Left lobe of liver (tissue), 2 donors: ENCODE measurements at places on chromosomes 5 and 9. TPM values are rescaled to one million over a fixed set of nuclear protein-coding genes. Genes with fewer than 3 reads are reported as not detected.

- DNase-seq, result no peak
Observed at GRCh38 chr5:7955476-7955875, 86.5 kb downstream of the MTRR start.

DNA sequence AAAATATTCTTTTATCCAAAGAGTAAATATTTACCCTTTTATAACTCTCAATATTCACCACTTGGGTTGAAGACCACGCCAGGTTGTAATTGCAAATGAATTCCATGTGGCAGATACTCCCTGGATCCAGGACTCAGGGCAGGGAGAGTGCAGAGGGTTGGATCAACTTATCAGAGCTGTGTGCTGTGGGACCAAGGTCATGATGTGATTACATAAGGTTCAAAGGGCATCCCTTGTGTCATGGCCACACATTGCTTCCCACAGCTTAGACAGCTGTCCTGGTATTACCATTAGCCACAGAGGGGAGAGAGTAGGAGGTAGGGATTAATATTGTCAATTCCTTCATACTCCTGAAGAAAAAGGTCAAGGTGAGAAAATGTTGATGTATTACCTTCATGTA lies 133.9 kb downstream of the JAKMIP2 start:
- DNase-seq, result peak; percentile 81

DNA sequence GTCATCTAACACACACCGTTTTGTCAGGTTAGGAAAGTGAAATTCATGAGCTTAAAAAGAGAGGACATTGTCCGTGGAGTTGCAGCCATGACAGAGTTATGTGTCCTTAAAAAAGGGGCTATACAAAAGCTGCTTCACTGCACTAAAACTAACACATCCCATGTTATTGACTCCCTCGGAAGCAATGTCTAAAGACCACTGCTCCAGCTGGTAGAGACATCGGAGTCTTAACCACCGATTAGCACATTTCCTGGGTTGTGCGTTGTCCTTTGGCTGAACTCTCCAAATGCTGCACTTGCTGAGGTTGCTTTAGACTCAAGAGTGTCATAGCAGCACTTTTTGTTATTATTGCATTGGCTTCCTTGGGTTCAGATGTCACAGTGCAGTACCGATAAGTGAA lies 128.3 kb upstream of the C9orf72 start:
- DNase-seq, result no peak

DNA sequence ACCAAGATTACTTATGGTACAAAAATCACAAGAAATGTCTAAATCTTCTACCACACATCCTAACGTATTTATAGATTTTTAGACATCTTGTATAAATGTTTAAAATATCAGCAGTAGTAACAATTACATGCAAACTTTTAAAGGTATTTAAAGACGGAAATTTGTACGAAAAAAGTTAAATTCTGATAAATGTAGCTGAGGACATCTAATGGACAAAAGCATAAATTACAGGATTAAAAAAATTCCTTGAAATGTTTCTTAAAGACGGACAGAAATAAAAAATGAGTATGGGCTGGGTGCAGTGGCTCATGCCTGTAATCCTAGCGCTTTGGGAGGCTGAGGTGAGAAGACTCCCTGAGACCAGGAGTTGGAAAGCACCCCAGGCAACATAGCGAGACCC lies 15.8 kb downstream of the ERCC8 start:
- DNase-seq, result no peak

GRCh38 chr5:138504799-138505198 lies 38.2 kb downstream of the ETF1 start:
- peak; percentile 81 for DNase-seq

GRCh38 chr5:5751987-5752386 lies 329.5 kb downstream of the ICE1 start:
- no peak for DNase-seq

DNA sequence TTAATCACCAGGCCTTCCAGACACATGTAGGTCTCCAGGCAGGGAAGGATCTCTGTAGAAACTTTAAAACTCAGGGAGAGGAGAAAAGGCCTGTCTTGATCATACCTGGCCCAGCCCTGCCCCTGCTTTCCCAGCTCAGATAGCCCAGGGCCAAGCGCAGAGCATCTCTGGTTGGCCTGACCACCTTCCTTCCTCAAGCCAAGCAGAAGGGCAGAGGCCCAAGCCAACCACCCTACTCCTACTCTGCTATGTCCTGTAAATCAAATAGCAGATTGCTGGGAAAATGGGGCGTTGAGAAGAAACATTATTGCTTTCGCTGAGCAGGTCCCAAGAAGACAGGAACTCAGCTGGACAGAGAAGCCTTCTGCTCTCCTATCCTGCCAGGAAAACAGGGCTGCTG lies 14.3 kb downstream of the ENHO start:
- DNase-seq, result no peak

DNA sequence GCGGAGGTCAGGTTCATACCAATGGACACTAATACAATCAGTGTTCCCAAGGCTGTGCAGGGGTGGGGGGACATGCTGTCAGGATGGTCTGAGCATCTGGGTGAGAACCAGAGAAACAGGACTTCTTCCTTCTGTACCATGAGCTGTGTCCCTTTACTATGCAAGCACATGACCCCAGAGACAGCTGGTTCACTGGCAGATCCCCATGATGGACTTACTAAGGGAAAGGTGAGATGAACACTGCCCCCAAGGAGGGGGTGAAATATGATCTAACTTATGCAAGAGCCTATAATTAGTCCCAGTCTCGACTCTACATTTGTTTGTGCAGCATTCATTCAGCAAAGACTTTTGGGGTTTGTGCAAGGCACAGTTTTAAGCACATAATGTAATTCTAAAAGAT lies 91.4 kb downstream of the LIFR start:
- DNase-seq, result no peak

DNA sequence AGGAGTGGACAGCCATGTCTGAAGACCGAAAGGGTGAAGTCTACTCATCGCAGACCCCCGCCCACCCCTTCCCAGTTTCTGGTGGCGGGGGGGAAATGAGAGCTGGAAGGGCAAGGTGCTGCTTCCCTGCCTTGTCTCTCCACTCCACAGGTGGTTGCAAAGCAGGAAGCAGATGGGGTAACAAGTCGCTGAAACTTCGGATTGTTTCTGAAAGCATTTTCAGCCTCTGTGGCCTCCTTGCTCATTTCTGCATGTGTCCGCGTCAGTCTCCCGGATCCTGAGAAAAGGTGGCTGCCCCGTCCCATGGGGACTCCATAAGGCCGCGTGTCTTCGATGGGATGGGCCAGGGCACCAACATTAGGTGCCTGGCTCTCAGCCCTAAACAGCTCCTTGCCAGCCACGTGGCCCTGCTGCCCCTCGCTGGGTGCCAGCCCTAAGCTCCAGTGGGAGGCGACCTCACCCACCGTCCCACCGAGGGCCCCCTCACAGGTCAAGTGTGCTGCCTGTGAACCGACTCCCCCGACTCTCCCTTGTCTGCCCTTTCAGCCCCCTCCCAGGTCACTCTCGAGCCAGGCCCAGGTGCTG lies 971 bp downstream of the PHYKPL start:
- no peak for DNase-seq

The QRFP gene
- total RNA-seq, result not detected

- DNase-seq, result no peak
Observed at GRCh38 chr5:129461711-129462332, 1.7 kb downstream of the ADAMTS19 start.

GRCh38 chr9:123373946-123374345 lies 17.9 kb downstream of the CRB2 start:
- DNase-seq, result no peak

The CDK9 gene
- 55.5 TPM for total RNA-seq

The TAF11L6 gene
- not detected for total RNA-seq

The PAPPA gene
- total RNA-seq, result 0.13 TPM

- no peak for DNase-seq
Observed at GRCh38 chr9:79572032-79572607, 355 bp downstream of the TLE4 start.

- no peak for DNase-seq
Observed at GRCh38 chr9:32011049-32011448, 373.4 kb upstream of the ACO1 start.

DNA sequence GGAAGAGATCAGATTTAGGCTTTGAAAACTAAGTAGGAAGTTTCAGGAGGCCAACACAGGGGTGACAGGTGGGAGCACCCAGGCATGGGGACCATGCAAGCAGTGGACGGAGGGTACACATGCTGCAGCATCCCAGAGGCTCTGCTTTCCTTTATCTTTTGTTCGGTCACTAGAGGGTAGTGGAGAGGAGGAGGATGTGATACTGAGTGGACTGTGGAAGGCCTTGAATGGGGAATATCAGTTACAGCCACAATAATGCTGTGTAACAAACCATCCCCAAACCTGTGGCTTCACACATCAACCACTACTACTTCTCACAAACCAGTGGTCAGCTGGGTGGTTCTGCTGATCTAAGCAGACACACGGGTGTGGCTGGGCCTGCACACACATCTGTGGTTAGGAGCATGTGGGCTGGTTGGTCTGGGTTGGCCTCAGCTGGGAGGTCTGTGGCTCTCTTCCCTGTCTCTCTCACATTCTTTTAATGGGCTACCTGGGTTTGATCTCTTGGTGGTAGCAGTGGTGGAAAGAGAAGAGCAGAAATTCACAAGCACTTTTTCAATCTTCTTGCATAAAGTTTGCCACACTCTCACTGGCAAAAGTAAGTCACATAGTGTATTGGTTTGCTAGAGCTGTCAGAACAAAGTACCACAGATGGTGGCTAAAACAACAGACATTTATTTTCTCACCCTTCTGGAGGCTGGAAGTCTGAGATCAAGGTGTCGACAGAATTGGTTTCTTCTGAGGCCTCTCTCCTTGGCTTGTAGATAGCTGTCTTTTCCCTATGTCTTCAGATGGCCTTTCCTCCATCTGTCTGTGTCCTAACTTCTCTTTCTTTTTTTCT lies 238.7 kb downstream of the AGTPBP1 start:
- no peak for DNase-seq

The STKLD1 gene
- total RNA-seq, result 0.83 TPM

DNA sequence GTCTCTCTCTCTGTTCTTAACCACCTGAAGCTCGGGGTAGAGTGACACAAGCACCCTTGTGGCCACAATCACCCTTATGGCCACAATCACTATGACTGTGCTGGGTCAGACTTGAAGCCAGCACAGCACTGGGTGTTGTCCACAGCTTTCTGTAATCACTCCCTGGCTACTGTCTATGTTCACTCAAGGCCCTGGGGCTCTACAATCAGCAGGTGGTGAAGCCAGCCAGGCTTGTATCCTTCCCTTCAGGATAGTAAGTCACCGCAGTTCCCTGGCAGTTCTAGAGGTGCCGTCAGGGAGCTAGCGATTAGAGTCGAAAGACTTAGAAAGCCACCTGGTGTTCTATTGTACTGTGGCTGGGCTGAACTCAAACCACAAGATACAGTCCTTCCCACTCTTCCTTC lies 44.2 kb downstream of the GDA start:
- DNase-seq, result no peak

DNA sequence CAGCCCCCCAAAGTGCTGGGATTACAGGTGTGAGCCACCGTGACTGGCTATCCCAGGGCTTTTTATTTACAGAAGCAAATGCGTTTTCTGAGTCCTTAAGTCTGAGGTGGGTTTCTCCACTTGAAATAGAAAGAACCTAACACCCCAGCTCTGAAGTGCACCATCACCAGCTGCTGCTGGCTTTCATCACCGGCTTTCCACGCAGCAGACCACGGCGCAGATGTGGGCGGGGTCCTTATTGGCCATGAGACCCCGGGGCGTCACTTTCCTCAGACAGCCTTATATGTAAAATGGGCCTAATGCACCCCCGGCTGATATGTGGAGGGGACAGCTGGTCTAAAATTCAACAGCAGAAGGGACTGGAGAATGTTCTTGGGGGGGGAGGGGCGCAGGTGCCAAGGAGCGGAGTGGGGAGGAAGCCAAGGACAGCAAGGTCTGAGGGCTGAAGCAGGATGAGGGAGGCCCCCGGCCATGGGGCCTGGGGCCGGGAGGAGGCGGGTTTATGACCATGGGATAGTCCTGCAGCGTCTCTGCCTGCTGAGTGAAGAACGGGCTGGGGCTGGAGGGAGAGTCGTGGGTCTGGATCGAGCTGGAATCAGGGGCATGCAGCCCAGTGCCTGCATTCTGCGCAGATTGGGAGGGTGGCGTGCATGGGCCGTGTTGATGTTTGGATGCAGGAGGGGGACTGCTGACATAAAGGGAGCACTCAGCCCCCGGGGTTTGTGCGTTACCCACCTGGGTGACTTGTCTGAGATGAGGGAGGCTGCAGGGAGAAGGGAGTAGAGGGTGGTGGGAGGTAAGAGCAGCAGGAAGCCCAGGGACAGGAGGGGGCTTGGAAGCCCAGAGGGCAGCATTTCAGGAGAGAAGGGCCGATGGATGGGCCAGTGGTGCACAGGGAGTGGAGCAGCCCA lies 30.2 kb downstream of the RASGEF1C start:
- DNase-seq, result peak; percentile 35

The SMC2 gene
- 2.9 TPM for total RNA-seq

The AQP7 gene
- 30.7 TPM for total RNA-seq

- DNase-seq, result no peak
Observed at GRCh38 chr9:16585591-16585990, 284.9 kb downstream of the BNC2 start.

The HEXB gene
- total RNA-seq, result 66.0 TPM

The DRD1 gene
- total RNA-seq, result 0.13 TPM

DNA sequence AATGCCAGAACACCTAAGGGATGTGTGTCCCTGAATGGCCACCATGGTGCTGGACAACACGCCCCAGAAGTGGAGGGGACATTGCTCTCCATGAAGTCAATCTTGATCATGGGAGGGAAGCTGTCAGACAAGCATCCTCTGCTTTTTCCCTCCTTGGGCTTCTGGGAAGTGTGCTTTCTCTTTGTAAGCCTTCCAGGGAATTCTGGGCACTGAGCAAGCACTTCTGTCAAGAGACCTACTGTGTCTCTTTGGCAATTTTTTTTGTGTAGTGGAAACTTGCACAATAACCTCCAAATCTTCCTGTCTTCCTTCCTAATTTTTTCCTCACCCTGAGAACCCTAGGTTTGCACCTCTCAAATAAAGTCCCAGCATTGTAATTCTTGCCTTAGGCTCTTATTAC lies 132.0 kb downstream of the SEC61B start:
- no peak for DNase-seq

DNA sequence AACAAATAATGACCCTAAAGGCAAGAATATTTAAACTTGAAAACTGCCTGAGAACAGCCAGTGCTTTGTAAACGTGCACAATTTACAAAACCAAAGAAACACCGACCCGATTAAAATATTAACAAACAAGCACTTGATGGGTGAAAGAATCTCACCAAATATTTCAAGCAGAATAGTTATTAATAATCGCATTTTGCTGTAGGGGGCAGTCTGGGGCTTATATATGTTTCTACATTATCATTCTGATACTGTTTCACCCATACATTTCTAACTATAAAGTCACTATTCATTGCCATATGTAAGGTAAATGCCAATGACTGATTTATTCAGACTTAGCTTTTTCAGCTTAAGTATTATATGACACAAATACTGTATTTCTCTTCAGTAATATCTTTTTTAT lies 37.7 kb downstream of the UBAP2 start:
- DNase-seq, result no peak

The PLCXD3 gene
- total RNA-seq, result 1.2 TPM

The LRRC19 gene
- 0.55 TPM for total RNA-seq

GRCh38 chr9:136858844-136859757 lies 7.0 kb downstream of the MAMDC4 start:
- DNase-seq, result peak; percentile 92

DNA sequence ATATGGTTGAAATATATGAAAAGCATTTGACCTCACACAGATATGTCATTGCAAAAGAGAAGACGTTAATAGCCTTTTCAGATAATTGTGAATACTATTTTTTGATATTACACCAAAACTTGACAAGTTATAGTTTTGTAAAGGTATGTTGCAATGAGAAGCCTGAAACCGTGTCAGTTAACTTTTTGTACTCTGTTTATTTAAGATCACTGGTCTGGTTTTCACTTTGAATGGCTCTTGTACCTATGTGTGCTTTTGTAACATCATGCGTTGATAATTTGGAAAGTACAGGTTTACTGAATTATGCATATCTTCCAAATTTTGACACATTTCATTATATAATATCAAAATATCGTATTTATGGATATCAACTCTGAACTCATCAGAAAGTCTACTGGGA lies 177.2 kb downstream of the PBX3 start:
- no peak for DNase-seq
